AG09309 (cell line): ENCODE measurements at places on chromosomes 16 and 17.

DNA sequence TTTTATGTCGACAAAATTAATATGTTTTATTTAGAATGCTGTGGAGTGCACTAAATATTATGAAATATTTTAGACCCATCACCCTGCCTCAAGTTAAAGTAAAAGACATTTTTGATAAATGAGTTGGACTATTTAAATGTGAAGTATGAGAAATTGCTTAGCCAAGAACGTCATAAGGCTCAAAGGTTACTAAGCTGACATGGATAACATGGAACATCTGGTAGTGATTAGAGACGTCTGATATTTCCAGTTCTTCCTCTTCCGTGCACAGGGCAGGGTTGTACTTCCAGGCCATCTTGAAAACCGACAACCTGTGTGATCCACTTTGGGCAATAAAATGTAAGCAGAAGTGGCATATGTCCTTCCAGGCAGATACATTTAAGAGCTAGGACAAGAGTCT lies 7.2 kb upstream of the CCL8 start:
- DNase-seq, result peak; percentile 75

DNA sequence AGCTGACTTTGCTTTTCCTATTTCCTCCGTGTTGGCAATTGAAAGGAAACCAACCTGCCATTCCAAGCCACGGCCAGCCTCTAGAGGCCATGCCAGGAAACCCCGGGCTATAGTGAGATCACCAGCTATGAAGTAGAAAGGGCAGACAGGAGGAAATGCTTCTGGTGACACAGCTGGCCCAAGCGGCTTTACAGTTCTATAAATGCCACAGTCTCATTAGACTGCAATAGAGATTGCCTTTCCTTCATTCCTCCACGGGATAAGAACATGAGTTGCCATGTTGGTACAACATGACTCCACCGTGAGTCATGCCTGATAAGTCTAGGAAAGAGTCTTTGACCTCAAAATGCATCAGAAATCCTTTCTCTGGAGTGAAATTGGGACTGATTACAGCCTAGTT lies 384.9 kb downstream of the GRIN2A start:
- peak; percentile 17 for DNase-seq

GRCh38 chr16:2511996-2512734 lies 1.6 kb upstream of the ATP6V0C start:
- no peak for DNase-seq

GRCh38 chr17:30956764-30957374 lies 14.0 kb upstream of the RNF135 start:
- no peak for DNase-seq

DNA sequence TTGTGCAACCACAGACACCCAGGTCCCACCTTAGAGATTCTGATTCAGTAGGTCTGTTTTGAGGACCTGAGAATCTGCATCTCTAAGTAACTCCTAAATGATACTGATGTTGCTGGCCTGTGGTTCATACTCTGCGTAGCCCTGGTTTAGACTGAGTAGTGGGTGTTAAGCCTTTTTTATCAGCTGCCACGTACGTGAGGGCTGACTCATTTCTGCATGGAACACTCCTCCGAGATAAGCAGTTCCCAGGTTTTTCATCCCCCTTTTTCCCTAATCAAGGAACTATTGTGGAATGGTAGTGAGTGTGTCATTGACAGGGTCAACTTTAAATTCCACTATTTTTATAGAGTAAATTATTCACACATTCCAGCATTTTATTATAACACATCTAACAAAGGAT lies 26.1 kb downstream of the CDRT4 start:
- no peak for DNase-seq
